Thoracic aorta (tissue), 2 donors: ENCODE measurements at places on chromosomes 4 and X. TPM values are rescaled to one million over a fixed set of nuclear protein-coding genes. Genes with fewer than 3 reads are reported as not detected.

- DNase-seq, result no peak
Observed at GRCh38 chr4:151564321-151564720, 155.3 kb downstream of the FHIP1A start.

DNA sequence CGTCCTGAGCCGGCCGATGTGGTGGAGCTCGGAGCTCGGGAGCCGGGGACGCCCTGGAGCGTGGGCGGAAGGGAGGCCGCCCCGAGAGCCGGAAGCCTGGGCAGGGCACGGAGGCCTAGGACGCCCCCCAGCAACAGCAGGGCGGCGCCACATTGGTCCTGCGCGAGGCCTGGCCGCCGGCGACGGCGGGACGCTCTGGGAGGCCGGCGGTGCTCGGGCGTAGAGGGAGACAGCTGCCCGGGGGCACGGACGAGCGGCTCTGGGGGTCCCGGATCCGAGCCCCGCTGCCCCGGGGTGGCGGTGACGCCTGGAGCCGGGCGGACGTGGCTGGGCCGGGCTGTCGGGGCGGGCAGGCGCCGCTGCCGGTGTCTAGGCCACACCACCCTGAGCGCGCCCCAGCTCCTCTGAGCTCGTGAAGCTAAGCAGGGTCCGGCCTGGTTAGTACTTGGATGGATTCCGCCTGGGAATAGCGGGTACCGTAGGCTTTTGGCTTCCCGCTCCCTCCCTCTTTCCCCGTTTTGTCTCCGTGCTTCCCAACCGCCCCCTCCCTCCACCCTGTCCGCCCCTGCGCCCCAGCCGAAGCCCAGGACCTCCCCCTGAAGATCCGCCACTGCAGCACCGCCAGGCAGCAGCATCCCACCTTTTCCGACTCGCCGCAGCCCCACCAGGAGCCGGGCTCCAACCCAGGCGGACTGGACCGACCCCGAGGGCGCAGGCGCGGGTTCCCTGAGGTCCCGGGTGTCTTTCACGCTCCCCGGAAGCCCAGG lies 12.1 kb downstream of the FRG2 start:
- DNase-seq, result no peak

DNA sequence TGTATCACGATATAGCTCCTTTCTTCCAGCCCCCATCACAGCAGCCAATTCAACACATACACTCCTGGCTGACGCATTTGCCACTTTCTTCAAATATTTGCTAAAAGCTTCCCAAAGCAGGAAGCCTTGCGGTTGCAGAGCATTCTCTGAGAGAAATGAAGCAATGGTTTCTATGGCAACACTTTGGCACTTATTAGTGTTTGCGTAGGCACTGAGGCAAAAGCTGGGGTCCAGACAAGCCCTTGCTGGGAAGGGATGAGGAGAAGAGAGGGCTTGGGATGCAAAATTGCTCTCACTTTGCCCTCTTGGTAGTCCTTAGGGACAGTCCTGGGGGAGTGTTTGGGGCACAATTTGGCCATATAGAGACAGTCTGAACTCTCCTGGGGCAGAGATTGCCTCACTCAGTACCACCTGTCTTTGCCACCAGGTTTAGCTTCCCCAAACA lies 55.0 kb upstream of the PAK3 start:
- DNase-seq, result no peak

DNA sequence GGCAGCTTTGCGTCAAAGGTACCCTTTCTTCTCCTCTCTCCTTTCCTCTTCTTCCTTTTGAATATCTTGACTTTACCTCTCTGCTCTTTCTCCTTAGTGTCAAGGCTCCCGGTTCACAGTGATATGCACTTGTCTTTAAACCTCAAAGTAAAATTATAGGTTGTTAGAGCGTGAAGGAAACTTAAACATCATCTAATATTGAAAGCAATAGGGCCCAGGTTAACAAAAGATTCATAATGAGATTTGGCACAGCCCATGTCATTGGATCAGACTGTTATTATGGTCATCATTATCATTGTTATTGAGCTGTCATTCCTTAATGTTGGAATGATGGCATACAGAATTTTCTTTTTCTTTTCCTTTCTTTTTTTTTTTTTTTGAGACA lies 32.5 kb downstream of the FTHL17 start:
- DNase-seq, result no peak

- DNase-seq, result peak; percentile 68
Observed at GRCh38 chrX:107673933-107674479, 45.7 kb downstream of the PRPS1 start.

DNA sequence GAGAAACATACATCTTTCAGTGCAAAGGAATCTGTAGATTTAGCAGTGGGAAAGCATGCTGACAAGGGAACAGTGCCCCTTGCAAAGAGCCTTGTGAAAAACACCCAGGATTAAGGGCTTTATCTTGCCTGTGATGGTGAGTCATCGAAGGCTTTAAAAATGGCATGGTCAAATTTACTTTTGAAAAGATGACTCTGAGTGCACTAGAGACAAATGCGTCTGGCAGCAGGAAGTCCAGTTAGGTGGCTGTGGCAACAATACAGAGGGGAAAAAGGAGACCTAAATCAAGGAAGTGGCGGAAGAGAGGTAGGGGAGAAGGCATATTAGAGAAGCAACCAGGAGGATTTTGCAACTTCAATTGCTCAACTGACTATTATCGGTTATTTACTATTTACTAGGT lies 472.6 kb upstream of the CPEB2 start:
- DNase-seq, result no peak

MAGEA2B gene
- not detected for total RNA-seq

DNA sequence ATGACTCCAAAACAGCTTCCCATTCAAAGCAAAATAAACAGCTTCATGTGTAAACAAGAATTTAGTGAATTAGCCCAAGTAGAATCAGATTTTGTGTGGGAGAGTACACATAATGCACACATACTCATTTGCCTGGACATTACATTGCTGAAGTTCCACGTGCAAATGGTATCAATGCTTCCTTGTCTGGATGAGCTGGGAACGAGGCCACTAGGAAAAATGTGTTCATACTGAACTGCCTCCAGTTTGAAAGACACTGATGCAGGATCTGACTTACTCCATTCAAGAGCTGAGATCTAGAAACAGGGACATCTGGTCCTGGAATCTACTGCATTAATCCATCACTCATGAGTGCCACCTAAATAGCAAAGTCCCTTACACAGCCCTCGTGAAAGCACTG lies 228.0 kb downstream of the APBB2 start:
- DNase-seq, result no peak

MAGEA11 gene
- not detected for total RNA-seq

LINC00632 gene
- total RNA-seq, result 161 TPM

TLR1 gene
- total RNA-seq, result 36.3 TPM

PLP1 gene
- 14.8 TPM for total RNA-seq

DNA sequence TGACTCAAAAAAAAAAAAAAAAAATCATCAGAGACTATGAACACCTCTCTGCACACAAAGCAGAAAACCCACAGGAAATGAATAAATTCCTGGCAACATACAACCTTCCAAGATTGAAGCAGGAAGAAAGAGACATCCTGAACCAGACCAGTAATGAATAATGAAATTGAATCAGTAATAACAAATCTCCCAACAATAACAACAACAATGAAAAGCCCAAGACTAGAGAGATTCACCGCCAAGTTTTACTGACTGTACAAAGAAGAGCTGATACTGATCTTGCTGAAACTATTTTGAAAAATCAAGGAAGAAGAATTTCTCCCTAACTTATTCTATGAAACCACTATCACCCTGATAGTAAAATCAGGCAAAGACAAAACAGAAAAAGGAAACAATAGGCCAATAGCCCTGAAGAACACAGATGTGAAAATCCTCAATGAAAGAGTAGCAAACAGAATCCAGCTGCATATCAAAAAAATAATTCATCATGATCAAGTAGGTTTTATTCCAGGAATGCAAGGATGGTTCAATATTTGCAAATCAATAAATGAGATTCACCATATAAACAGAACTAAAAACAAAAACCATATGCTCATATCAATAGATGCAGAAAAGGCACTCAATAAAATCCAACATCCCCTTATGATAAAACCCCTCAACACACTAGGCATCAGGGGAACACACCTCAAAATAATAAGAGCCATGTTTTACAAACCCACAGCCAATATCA lies 31.0 kb upstream of the PLK4 start:
- DNase-seq, result no peak

DNA sequence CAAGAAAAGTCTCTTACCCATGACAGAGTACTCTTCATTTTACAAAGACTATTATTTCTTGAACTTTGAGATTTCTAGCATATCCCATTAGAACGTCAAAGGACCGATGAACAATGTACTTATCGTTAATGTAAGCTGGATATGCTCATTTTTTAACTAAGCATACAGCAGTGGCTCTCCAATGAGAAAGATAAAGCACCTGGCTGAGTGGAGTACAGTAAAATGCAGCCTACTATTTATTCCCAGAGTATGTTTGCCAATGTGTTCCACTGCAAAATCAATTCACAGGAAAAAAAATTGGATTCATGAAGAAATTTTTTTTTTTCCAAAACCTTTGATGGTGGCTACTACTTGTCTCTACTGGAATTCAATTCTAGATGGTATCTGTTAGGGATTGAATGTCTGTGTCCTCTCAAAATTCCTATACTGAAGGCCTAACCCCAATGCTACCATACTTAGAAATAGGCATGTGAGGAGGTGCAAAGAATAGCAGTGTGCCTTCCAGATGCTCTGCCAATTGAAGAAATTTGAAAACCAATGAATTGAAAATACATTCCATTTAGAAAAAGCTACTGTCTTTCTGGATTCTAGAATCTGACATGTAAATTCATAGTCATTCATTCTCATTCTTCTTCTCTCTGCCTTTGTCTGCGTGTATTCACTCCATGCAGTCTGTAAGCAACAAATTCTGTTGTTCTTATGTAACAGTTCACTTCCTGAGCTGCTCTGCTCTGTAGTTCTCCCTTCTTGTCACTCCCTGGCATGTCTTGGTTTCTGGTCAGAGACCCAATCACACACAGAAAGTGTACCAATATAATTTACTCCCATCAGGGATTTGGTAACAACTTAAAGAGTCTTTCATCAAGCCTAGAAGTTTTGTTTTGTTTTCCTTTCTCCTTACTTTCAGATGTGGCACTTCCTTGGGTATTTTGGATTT lies 61.4 kb downstream of the PAPSS1 start:
- DNase-seq, result no peak

GRCh38 chr4:77493829-77494551 lies 111.6 kb upstream of the CXCL13 start:
- DNase-seq, result no peak

GRCh38 chrX:133776072-133776471 lies 209.3 kb downstream of the GPC3 start:
- DNase-seq, result no peak

DNA sequence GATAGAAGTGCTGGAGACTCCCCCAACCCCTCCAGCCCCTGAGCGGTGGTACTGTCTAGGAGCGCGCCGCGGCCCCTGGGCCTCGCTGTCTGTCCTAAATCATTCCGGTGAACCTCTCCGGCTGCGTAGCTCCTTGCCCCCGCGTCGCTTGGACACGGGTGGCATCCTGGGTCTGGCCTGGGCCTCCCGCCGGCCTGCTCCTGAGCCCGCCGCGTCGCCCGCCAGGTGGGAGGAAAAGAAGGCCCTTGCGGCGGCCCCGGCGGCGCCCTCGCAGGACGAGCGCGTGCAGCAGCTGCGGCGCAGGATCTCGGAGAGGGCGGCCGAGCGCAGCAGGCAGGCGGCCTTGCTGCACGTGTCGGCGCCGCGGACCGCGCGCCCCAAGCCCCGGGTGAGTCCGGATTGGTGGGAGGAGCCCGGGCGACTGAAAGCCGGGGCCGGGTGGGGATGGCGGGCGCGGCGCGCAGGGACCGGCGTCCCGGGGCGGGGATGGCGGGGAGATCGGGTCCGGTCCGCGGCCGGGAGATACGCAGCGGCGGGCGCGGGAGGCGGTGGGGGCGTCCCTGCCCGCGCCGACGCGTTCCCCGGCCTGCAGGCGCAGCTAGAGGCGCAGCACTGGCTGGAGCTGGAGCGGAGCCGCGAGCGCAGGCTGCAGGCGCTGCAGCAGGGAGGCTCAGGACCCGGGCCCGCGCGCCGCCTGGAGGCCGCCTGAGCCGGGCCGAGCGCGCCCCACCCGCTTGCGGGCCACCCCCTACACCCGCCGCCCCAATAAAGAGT lies 6.5 kb upstream of the RNF4 start:
- no peak for DNase-seq

- DNase-seq, result no peak
Observed at GRCh38 chr4:149549911-149550310, 265.7 kb downstream of the IQCM start.

DNA sequence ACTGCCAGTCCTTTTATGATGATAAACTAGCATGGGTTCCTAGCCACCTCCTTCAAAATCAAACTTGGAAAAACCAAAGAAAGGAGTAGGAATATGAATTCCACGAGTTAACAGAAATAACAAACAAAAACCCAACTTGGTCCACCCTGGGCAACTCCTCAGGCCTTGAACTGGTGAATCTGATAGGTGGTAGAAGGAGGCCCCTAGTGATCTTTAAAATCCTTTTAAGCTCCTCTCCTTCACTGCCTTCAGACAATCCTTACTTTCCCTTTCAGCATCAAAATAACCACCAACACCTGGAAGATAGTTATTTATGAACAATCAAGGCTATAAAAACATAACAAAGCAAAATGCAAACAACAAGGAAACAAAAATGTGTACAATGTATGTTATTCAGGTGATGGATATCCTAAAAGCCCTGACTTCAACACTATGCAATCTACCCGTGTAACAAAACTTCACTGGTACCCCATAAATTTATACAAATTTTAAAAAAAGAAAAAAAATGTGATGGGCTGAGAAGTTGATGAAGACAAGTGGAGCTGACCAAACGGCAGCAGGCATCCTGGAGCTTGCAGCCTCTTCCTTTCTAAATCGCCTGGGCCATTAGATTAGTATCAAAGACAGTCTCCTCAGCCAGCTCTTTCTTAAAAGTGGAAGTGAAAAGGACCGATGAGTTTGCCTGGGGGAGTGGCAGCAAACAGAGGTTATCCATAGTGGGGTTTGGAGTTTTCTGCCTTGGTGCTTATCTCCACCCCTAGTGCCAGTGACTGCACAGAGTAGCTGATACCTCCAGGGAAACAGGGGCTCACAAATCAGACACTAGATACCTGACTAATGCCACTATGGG lies 179.6 kb downstream of the TMA16 start:
- no peak for DNase-seq

- no peak for DNase-seq
Observed at GRCh38 chrX:124300405-124300804, 32.1 kb upstream of the TEX13D start.

DUSP9 gene
- total RNA-seq, result not detected

- no peak for DNase-seq
Observed at GRCh38 chr4:106451091-106451490, 82.5 kb upstream of the GIMD1 start.
